ENCODE measurements at places on chromosomes 5 and 9.
A peak's percentile ranks its signal among the peaks of the same experiment; 100 is the strongest.

- no peak for DNase-seq
These were observed 20.9 kb downstream of the ZBED3 start for GRCh38 chr5:77066184-77066583.

GRCh38 chr5:53170746-53171349 lies 61.3 kb upstream of the MOCS2 start:
- peak; percentile 19 for DNase-seq

- DNase-seq: no peak
These were observed 145.4 kb upstream of the PITX1 start for GRCh38 chr5:135179308-135179980.

GRCh38 chr5:39132128-39132447 lies 57.9 kb upstream of the RICTOR start:
- no peak for DNase-seq

- no peak for DNase-seq
These were observed 481.6 kb downstream of the SPATA31A7 start for GRCh38 chr9:61671276-61671973.

DNA sequence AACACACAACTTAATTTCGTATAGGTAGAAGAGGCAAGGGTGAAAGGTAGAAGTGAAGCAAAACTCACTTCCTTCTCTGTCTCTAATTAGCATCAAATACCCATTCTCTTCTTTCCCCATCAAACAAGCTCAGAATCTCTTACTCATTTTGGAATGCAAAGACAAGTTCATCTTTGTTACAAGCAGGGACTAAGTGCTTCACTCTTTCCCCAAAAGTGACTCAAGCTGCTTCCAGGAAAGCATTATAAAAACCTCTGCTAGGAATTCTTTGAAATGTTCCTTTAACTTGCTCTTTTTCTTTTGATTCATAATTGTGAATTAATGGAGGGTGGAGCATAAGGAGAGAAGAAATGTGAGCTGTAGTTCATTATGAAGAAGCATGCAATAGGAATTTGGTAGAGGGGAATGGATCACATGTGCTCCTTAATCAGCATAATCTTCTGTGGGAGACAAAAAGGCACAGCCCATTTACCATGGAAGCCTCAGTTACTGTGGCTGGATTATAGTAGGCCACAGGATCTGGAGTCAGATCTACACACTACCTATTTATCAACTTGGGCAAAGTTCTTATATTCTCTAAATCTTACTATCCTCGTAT lies 109.5 kb upstream of the DPYSL3 start:
- no peak for DNase-seq

All from H4 (cell line).